ENCODE measurements at places on chromosomes 4 and X. TPM values are rescaled to one million over a fixed set of nuclear protein-coding genes. Genes with fewer than 3 reads are reported as not detected.

GRCh38 chr4:18935659-18936345, 914.2 kb upstream of the LCORL start:
- DNase-seq: no peak

GRCh38 chrX:138872537-138872936, 161.0 kb upstream of the FGF13 start:
- DNase-seq: no peak

The PDS5A gene
- total RNA-seq: 111 TPM

DNA sequence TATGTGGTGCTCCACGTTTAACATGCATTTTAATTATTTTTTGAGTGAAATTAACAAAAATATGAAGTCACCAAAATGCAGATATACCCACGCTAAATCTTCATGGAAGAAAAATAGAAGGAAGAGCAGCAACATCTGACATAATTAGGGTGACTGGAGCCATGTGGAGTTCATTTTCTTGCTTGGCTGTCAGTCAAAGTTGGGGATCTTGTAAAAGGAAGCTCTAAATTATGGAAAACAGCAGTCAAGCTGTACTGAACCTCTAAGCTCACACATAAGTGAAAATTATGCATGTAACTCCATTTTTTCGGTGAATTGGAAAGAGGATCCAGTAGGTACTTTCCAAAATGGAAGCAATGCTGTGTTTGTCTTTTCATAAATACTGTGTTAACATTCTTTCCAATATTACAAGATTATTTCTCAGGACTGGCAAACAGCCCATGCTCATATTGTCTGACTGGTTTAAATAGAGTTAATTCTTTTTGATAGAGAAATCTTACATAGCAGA, 9.7 kb upstream of the PDGFC start:
- DNase-seq: no peak

DNA sequence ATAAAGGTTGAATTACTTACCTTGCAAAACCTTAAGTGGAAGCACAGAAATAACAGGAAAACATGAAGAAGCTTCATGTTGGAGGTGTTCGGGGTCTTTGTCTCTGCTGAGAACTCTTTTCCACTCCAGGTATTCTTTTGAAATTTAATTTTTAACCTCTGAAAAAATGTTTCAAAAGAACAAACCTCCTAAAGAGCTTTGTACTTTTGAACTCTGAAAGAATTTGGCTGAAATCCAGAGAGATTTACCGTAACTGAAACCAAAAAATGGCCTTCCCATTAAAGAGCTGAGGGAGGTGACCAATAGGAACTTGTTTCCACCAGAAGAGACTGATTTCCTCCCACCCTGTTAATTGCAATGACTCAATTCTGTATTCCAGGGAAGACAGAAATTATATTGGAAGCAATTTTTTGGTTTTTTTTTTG, at the start of gene CFI:
CFI (minus strand) TSS at position 105 of the 425 bp plus-strand sequence; CDS start at position 77, 28 bp downstream.
- DNase-seq: no peak

The ENPEP gene
- total RNA-seq: 0.84 TPM

- DNase-seq: no peak
Observed at GRCh38 chr4:41057467-41057866, 156.9 kb downstream of the APBB2 start.

The UCHL1 gene
- 2.5 TPM for total RNA-seq

DNA sequence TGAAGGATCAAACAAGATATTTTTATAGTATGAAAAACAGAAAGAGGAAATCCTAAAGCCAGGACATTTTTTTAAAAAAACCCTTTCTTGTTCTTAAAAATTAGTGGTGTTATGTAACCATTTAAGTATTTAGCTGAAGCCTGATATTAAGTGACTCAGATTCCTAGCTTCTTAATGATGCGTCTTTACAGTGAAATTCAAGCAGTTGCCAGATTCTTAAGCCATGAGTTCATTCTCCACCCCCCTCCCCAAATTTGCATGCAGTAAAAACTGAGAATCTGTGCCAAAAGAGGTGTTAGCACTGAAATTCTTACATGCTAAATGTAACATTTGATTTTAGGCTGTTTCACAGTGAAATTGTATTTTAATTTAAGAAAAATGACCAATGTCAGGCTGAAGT, 180.8 kb downstream of the RAPGEF2 start:
- DNase-seq: no peak

The DCAF12L1 gene
- not detected for total RNA-seq

DNA sequence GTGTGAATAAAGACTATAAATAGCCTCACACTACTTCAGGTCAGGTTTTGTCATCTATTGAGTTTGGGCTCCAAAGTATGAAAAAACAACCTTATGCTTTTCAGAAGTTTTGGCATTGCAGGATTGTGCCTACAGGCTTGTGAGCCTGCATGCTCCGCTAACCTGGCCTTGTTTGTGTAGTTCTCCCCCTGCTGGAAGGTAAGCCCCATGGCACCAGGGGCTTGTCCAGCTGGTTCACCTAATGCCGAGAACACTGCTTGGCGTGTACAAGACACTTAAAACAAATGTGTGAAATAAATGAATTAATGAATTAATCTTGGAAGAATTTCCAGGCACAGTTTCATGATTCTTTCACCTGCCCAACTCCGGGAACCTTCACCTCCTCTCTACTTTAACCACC, 1.8 kb upstream of the HSD17B10 start:
- peak; percentile 65 for DNase-seq

DNA sequence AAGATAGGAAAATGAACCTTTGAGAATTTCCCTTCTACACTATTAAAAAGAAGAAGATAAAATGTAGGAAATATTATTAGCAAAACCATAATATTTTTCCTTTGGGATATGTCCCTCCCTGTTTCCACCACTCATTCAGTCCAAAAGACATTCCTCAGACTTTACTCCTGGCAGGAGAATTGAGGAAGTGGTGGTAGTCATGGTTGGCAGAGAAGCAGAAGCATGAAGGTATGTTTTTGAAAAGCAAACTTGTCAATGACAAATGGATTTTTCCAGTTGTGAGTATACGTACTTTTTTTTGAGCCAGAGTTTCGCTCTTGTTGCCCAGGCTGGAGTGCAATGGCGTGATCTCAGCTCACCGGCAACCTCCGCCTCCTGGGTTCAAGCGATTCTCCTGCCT, 13.7 kb downstream of the STAG2 start:
- no peak for DNase-seq

The ANK2 gene
- 7.1 TPM for total RNA-seq

DNA sequence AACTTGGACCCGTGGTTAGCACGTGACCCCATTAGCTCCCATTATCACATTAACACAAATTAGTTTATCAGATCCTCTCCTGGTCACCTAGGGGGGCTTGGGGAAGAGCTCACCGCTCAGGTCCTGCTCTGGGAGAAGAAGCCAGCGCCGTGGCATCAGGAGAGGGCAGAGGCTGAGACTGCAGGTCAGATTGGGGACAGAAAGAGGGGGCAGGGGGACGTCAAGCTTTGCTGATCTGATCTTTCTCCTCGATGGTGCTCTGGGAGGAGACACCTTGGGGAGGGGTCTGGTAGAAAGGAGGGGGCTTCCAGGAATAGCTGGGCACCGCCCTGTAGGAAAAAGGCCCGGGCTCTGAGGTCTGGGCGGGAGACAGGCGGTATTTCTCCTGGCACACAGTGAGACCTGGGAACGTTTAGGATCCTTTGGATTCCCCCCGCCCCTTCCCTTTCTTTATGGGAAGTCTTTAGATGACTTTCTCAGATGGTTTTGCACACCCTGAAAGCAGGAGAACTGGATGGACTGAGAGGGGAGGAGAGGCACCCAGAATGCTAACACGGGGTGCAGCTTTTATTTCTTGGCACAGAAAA, 9.1 kb upstream of the ELF4 start:
- DNase-seq: no peak

DNA sequence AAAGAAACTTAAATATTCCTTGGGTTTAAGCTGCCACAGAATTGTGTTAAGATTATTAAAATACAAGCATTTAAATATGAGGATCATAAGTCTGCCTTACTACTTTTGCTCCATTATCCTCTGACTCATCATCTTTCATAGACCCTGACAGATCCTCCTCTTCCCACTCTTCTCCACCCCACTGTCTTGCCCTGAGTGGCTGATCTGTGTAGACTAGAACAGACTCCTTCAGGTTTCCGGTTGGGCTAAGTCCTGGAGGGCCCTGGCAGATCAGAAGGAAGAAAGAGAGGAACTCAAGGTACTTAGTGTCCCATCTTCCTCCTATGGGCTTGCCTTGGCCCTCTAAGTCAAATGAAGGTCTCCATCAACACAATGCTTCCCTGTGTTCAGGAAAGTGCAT, 30.7 kb downstream of the PALLD start:
- DNase-seq: no peak

DNA sequence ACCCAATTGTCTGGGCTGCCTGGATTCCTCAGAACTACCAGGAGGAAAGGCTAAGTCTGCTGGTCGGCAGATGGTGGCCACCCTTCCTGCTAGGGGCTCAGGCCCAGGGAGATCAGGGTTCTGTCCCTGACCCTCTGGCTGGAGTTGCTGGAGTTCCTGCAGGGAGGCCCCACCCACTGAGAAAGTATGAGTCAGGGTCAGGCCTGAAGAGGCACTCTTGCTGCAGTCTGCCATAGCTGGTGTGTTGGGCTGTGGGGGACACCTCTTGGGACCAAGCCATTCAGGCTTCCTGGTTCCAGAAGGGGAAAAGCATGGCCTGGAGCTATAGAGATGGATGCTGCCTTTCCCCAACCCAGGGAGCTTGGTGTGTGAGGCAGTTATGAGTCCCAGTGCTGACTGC, 40.4 kb upstream of the PCDH18 start:
- DNase-seq: no peak

DNA sequence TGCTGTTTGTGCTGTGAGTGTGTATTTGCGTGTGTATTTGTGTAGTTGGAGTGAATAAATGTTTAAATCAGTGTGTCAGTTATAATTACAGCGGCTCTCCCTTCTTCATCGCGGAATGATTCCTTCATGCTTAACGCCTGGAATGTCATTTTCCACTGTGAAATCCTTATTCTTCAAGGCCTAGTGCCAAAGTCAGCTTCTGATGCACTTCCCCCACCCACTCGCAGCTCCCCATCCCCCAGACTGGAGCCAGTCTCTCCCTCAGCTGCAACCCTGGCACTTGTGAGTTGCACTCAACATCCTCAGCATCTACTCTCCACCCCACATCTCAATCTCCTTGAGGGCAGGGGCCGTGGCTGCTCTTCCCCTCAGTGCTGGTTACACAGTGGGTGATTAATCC, 583.0 kb downstream of the BCOR start:
- DNase-seq: no peak

DNA sequence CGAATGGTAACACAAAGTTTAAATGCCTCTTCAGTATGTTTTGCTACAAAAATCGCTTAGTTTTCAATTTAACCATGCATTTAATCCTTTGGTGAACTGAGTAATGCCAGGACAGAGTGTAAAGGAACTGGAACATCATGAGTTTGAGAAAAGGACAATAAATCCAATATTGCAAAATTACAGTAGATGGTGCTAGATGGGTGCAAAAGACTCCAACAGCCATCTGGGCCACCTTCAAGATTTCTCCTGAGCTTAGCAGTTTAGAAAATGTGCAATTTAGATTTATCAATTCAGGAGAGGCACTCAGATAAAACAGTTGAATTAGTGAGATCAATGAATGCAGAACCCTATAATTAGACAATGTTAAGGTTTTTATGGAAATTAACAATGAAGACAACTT, 33.2 kb upstream of the MID1IP1 start:
- no peak for DNase-seq

GRCh38 chrX:56728321-56728720, 722 bp upstream of the NBDY start:
- no peak for DNase-seq

- no peak for DNase-seq
Observed at GRCh38 chrX:84715315-84715714, 213.1 kb upstream of the HDX start.

DNA sequence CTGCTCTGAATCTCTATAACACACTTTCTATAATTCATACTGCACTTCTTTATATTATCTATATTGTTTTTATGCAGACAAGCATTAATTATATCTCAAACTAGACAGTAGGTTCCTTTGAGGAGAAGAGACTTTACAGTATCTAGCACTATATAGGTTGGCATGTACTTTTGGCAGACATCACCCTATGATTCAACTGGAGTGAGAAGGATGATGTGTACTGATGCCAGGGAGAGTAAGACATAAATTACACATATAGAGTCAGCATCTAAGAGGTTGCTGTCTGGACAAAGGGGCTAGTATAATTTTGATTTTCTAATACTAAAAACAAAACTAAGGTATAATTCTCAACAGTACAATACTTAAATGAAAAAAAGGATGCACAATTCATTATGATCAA, 5.1 kb upstream of the RBM41 start:
- DNase-seq: no peak

DNA sequence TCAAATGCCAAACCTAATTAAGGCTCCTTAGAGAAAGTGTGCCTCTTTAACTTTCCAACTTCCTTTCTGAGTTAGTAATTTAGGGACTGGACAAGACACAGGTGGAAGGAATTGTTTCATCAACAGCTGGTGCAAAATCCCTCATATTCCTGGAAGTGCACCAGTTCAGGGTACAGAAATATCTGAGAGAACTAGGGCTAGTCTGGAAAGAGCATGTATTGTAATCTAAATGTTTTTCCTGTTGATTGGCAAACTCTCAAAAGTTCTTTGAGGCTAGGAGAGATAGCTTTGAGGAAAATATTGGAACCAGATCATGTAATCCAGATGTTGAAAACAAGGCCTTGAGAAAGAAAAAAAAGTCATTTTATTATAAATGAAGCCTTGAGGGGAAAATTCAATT, 98.1 kb upstream of the C1GALT1C1 start:
- DNase-seq: no peak

DNA sequence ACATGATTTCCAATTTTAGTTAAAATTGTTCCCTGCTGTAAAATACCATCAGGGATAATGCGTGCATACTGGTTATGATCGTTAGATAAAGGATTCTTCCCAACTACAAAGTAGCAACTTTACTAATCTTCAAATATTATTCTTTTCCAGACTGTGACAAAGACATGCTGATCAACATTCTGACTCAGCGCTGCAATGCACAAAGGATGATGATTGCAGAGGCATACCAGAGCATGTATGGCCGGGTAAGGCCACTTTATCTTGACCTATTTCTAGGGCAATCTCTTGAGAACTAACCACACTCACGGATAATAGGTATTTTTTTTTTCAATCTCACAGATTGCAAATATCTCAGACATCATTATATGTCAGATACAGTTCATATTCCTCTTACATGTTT, 47.0 kb downstream of the ANXA10 start:
- DNase-seq: no peak

DNA sequence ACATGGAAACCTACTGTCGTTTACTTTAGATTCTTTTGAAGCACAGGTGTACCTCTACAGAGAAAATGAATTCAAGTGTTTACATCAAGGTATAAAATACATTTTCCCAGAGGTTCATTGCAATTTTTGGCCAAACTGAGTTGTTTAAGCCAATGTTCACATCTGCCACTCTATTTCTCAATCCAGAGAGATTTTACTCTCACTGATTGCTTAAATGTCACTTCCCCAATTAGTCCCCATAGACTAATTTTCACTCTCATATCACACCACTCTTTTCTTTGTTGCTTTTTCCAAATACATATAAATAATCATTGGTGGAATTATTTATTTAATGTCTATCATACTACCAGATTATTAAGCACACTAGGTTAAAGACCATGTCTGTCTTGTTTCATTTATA, 271.8 kb downstream of the PPP3CA start:
- DNase-seq: no peak

The WWC2 gene
- total RNA-seq: 3.6 TPM

The LRCH2 gene
- not detected for total RNA-seq

Data from activated T-cell treated with anti-CD3 and anti-CD28 coated beads, Interleukin-2, amount 50 U/mL, for 72 hours (primary cell).